ENCODE measurements at places on chromosomes 6 and 20. TPM values are rescaled to one million over a fixed set of nuclear protein-coding genes. Genes with fewer than 3 reads are reported as not detected.

CDH22 gene
- total RNA-seq, result 0.34 TPM

SLC22A2 gene
- not detected for total RNA-seq

KCNK15 gene
- total RNA-seq, result 1.0 TPM

HS3ST5 gene
- total RNA-seq, result 0.17 TPM

COL19A1 gene
- total RNA-seq, result not detected

NOX3 gene
- not detected for total RNA-seq

- no peak for DNase-seq
Observed at GRCh38 chr20:8788831-8789230, 280.1 kb upstream of the PLCB4 start.

- no peak for DNase-seq
Observed at GRCh38 chr20:32823078-32823477, 3.3 kb downstream of the MAPRE1 start.

GRCh38 chr6:158848490-158848895 is 29.3 kb upstream of the EZR start:
- DNase-seq, result no peak

DNA sequence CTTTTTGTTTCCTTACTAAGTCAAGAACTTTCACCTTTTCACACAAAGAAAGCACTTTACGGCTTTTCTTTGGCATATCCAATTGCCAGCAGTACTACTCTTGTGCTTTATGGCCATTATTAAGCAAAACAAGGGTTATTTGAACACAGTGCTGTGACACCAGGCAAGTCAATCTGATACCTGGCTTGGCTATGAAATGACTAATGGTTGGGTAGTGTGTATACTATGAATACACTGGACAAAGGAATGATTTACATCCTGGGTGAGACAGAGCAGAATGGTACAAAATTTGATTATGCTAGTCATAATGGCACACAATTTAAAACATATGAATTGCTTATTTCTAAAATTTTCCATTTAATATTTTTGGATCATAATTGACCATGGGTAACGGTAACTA is 22.1 kb upstream of the ADGRF1 start:
- DNase-seq, result no peak

DNA sequence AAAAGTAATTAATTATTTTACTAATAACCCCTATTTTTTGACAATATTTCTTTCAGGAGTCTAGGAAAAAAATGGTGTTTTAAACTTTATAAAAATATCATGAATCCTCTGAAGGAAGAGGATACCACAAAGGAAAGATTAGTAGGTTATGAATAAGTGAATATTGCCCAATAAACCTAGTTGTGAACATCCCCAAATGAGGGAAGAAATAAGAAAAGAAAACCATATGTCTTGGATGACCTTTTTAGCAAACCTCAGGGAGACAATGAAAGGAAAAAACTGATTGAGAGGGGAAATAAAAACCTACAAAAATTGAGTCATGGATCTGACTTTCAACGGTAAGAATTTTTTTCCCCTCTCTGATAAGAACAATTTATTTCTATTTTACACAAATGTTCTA is 34.4 kb downstream of the TENT5A start:
- no peak for DNase-seq

DNA sequence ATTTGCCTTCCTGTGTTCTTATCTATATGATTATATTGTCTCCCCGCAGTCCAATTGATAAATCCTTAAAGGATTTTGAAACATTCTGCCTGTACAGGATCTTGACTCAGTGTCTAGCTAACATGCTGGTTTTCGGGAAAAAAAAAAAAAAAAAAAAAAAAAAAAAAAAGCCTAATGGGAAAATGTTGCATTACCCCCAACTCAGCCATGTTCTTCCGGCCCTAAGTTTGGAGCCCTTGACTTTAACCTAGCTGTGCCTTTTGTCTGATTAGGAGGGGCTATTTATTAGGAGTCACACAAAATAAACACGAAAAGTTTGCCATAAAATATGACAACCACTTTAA is 244.4 kb upstream of the TCF21 start:
- DNase-seq, result no peak

- no peak for DNase-seq
Observed at GRCh38 chr6:104541411-104541810, 318.3 kb downstream of the HACE1 start.
